Stimulated activated CD4-positive, alpha-beta T cell treated with anti-CD3 and anti-CD28 coated beads, Interleukin-4, amount 100 ng/mL, for 4 hours (primary cell): ENCODE measurements at places on chromosomes 11 and 22.

DNA sequence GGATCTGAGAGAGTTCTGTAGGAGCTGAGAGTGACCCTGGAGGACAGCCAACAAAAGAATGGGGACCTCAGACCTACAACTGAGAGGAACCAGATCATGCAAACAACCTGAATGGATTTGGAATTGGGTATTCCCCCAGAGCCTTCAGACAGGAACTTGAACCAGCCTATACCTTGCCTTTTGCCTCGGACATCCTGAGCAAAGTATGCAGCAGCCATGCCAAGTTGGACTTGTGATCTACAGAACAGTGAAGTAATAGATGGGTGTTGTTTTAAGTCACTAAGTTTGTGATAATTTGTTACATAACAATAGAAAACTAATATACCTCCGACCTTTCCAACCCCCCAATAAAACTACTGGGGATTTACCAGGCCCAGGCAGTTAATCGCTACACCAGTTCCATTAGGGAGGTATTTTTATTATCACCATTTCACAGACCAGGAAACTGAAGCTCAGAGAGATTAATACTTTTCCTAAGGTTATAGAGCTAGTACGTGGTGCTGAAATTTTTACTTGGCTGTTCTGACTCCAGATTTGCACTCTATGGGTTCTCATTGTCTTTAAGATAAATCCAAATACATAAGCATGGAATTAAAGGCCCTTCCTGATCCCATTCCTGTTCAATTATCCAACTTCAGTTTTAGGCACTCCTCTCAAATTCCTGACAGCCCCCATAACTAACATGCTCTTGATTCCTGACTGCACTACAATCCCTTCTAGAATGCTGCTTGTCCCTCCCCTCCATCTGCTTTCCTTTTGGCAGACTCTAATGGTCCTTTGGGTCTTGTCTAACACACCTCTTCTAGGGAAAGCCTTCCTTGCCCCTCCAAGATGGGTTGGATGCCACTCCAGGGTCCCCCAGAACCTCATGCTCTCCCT, 1.7 kb upstream of the RASSF10 start:
- no peak for DNase-seq

DNA sequence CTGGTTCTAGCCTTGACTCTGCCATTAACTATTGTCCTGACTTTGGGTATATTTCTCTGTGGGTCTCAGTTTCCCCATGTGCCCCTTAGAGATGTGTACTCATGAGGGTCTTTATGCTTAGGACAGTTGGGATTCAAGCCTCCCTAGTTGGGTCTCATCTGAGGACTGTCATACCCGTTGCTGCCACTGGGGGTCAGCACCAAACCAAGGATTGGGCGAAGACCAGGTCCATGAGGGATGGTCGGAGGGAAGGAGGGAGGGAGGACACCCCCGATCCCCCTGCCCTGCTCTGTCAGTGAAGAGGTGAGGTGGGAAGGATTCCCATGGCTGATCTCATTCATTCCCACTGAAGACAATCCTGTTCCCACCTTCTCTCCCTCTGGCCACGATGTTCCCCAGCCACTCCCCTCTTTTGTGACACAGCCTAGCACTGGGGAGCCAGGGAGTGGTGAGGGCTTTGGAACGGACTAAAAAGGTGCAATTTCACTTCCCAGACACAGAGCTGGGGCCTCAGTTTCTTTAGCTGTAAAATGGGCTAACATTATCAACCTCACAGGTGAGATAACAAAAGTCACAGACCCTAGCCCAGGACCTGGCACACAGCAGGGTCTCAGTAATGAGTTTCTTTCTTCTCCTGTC, 12.4 kb upstream of the KLHL35 start:
- DNase-seq = peak; percentile 54

DNA sequence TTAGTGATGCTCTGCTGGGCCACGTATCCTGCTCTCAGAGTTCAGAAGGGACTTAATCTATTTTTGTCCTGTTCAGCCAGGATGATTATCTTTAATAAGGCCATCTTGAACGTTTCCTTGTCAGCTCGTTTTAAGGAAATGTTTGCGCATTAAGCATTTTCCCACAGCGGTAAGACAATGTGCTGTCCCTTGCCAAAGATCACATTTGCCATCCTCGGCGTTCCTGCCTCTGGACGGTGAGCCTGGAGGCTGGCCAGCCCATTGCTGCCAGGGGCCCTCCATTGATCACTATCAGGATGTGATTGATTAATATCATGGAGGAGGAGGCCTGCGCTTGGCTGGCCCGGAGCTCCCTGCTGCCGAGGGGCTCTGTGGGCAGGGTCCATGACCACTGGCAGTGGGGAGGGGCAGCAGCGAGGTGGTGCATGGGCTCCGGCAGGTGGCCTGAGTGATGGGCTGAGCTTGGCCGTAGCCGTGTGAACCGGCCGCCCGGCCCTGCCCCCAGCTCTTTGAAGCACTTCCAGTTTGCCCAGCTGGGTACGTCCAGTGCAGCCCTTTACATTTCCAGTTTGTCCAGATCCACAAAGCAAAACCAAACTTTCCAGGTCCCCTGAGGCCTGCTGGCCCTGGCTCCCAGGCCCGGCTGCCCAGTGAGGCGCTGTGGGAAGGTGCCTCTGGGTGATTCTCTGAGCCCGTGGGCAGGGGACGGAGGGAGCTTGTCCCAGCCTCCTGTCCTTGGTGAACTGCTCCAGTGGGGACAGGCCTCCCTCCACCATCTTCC, 49.5 kb upstream of the SMIM38 start:
- no peak for DNase-seq

DNA sequence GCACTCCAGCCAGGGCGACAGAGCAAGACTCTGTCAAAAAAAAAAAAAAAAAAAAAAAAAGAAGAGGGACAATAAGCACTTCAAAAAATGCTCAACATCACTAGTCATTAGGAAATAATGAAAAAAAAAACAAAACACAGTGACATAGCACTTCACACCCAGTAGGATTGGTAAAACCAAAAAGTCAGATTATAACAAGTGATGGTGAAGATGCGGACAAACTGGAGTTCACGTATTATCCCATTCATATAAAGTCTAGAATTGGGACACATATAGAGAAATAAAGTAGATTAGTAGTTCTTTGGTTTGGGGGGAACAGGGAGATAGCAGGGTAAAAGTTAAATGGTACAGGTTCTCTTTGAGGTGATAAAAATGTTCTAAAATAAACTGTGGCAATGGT, 64.6 kb downstream of the MRTFA start:
- DNase-seq = no peak

DNA sequence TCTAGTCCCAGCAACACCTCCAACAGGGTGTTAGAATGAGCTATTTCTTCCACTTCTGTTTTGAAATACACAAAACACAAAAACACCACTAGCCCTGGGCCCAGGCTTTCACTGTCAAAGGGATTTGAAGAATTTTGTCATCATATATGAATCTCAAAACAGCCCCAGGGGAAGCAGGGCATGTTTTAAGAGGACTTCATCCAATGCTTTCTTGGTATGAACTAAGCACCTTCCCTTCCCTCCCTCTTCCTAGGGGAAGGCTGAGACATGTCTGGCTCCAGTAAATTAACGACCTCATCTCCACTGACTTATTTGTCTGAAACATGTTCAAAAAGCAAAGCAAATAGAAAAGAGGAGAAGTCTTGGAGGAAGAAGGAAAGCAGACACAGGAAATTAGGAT, 75.7 kb upstream of the INCENP start:
- no peak for DNase-seq

GRCh38 chr11:116696381-116696941, 76.3 kb downstream of the BUD13 start:
- no peak for DNase-seq
